ENCODE measurements at places on chromosomes 5 and 9. TPM values are rescaled to one million over a fixed set of nuclear protein-coding genes. Genes with fewer than 3 reads are reported as not detected.

Gene IPO11
- polyA plus RNA-seq, result 38.3 TPM

Gene GAPT
- 1.8 TPM for polyA plus RNA-seq

DNA sequence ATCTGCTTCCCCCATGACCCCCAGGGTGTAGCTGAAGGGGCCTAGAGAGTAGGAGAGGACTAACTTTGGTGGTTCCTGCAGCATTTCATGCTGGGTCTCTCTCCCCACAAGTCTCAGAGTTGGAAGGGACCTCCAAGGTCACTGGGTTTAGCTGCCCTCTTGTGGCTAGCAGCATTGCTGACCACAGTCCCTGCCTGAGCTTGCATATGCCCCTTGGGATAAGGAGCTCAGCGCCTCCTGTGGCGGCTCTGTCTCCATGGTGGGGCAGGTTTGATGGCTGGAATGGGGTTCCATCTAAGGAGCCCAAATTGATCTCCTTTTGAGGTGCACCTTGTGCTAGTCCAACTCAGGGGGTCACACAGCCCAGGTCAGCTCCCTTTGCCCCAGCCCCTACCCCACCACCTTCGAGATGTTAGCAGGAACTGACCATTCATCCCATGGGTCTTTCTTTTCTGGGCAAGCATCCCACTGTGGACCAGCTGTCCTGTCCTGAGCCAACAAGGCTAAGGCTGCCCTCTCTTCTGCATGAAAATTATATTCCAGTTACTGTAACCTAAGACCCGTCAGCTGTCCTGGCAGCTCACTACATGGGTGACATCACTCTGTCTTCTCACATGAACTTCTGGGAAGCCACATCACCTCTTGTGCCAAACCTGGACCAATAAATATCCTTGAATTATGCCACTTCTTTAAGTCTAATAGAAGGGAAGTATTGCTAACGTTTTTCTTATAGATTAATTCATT lies 196.2 kb downstream of the HSPA4 start:
- DNase-seq, result no peak

DNA sequence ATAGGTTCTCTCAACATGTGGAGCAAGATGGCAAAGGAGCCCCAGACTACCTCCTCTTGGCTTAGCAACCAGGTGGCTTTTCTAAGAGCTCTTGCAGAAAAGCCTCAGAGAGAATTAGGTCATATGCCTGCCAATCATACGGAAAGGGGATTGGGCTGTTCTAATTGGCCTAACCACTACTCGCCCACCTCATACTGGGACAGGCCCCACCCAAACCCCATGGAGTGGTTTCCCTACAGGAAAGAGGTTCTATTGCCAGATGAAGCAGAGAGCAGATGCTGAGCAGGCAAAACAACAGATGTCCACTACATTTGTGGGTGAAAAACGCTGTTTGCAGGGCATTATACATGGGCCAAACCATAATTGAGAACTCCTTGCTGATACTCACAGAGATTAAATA lies 29.0 kb downstream of the ABLIM3 start:
- no peak for DNase-seq

DNA sequence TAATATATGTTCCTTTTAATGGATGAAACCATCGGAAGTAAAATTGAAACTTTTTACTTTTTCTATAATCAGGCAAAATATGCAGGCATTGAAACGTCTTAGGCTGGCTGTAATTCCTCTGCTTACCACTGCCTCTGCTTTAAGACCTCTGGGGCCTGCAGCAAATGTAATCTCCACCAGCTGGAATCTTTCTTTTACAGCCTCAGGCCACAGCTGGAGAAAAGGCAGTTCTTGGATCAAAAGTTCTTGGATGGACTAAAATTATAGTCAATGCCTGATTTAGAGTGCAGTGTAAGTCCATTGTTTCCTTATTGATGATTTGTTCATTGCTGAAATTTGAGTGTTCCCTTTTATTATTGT lies 396.7 kb downstream of the KCTD16 start:
- no peak for DNase-seq

Measured in right renal cortex interstitium (tissue), 3 donors.